ENCODE measurements at places on chromosomes 1 and 21.
A peak's percentile ranks its signal among the peaks of the same experiment; 100 is the strongest.

DNA sequence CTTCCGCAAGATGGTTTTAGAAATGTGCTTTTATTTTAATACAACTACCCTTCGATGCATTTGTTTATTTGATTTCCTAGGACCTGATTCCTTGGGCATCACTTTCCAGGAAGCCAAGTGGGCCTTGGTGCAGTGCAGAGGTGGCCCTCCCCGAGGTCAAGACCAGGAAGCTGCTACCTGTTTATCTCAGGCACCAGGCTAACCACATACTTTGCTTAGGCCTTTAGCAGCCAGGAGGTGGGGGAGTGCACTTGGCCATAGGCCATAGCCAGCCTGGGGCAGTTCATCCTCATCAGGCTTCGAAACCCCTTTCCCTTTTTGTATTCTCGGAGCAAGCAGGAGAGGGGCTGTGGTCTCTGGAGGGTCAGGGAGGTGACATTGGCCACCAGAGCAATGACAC is 45.4 kb downstream of the SMYD2 start:
- DNase-seq, result no peak

- no peak for DNase-seq
Observed at GRCh38 chr21:21076491-21076890, 78.3 kb downstream of the NCAM2 start.

GRCh38 chr1:84103197-84103992 is 40.7 kb upstream of the PRKACB start:
- peak; percentile 56 for DNase-seq

DNA sequence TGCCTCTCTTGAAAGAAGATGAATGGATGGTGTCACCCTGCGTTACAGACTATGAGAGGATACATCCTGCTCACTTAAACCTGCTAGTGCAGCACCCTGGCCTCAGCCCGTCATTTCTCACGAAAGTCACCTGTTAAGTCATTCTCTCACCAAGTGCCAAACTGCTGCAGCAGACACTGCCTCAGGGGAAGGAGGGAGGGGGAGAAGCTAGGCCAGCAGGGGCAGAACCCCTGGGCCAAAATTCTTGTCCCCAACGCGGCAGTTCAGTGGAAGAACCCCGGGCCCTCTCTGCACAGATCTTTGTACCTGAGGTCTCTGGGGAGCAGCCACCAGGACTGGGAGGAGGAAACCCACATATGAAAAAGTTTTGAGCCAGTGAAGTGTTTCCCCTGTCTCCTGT is 37.6 kb downstream of the SYT6 start:
- DNase-seq, result no peak

GRCh38 chr1:55255901-55256300 is 40.7 kb upstream of the USP24 start:
- DNase-seq, result no peak

GRCh38 chr1:43592974-43593683 is 56.8 kb upstream of the KDM4A start:
- no peak for DNase-seq

DNA sequence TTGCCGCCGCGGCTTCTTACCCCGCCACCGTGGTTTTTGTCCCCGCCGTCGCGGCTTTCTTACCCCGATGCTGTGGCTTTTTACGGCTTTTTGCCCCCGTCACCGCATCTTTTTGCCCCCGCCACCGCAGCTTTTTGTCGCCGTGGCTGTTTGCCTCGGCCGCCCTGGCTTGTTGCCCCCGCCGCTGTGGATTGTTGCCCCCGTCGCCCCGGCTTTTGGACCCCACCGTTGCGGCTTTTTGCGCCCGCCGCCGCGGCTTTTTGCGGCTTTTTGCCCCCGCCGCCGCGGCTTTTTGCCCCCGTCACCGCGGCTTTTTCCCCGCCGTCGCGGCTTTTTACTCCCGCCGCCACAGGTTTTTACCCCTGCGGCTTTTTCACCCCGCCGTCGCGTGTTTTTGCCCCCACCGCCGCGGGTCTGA is 3934.3 kb downstream of the SRGAP2C start:
- no peak for DNase-seq

DNA sequence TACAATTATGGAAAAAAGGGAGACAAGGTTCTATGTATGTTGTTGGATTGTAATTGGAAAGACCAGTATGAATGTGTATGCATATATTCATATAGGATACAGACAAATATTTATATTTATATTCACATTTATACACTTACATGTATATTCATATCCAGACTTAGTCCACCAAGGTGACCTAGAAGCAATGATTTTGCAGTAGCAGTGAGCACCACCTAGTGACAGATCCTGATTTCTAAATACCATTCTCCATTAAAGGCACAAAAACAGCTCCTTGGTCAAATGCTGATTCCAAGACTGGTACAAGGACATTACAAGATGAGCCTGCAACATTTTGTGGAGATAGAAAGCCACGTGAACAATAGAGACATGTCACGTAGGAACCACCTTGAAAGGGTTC is 153.4 kb downstream of the SDCCAG8 start:
- DNase-seq, result no peak

DNA sequence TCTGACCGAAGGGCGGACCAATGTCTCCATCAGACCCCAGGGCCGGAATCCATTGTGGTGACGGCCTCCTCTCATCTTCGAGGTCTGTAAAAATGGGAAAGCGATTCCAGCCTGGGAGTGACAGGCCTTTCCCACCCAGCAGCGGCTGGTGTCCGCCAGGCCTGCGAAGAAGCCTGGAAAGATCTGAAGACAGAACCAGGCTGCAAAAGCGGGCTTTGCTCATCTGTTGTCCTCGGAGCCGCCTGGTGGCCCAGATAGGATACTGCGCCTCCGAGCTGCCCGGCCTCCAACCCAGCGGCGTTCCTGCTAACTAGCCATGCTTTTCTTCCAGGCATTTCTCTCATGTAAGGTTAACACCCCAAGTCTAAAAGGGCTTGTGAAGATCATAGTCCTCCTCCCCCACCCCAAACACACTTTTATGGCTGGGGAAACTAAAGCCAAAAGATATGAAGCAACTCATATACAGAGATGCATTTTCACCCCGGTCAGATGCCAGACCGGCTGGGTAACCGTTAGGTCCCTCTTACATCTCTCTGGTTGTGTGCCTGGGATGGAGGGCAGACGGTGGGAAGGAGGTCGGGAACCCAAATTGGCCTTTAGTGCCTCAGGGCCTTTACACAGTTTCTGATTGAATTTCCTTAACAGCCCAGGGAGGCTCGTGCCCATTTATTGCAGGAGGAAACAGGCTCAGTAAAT is 1.9 kb upstream of the DHRS3 start:
- DNase-seq, result peak; percentile 73

DNA sequence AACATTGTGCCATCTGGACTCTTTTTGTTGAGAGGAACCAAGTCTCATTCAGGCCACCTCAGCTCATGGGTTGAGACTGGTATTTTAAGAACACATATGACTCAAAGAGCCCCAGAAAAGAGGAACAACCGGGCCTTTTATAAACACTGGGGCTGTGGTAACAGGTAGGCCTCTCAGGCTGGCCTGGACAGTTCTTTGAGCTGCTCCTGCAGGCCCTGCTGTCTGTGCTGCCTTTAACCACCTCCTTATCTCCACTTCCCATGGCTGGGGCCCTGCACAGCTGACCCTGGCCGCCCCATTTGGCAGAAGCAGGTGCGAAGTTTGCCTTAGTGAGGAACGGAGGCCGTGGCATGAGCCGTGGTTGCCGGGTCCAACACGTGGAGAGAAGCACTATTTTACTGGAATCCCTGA is 163.3 kb downstream of the RHOU start:
- DNase-seq, result no peak

GRCh38 chr21:33840771-33841170 is 74.8 kb downstream of the ATP5PO start:
- DNase-seq, result no peak

GRCh38 chr1:91650764-91651163 is 150.1 kb downstream of the CDC7 start:
- DNase-seq, result no peak

GRCh38 chr1:94379615-94380014 is 38.6 kb upstream of the ABCD3 start:
- DNase-seq, result no peak

GRCh38 chr1:59926381-59927123 is at the start of gene CYP2J2:
CYP2J2 (minus strand) TSS chr1:59926773; CDS start chr1:59926746, 27 bp downstream.
- peak; percentile 53 for DNase-seq

DNA sequence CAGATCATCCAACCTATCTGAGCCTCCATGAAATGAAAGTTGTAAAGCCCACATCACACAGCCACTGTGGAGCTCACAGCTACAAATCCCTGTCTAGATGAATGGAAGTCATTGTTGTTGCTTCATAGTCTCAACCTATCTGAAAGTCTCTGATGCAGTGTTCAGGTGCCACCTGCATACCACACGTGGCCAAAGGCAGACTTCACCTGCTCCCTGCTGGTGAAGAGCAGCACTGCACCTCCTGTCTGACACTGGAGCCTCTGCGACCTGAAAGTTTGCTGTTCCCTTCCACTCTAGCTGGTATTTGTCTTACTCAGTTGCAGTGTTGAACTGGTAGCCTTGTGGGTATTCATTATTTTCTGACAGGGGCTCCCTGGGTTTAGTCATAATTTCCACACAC is 18.4 kb downstream of the LORICRIN start:
- no peak for DNase-seq

GRCh38 chr1:186682736-186683135 is 2.5 kb upstream of the PTGS2 start:
- DNase-seq, result no peak

- DNase-seq, result no peak
Observed at GRCh38 chr1:221878134-221878533, 136.2 kb upstream of the DUSP10 start.

DNA sequence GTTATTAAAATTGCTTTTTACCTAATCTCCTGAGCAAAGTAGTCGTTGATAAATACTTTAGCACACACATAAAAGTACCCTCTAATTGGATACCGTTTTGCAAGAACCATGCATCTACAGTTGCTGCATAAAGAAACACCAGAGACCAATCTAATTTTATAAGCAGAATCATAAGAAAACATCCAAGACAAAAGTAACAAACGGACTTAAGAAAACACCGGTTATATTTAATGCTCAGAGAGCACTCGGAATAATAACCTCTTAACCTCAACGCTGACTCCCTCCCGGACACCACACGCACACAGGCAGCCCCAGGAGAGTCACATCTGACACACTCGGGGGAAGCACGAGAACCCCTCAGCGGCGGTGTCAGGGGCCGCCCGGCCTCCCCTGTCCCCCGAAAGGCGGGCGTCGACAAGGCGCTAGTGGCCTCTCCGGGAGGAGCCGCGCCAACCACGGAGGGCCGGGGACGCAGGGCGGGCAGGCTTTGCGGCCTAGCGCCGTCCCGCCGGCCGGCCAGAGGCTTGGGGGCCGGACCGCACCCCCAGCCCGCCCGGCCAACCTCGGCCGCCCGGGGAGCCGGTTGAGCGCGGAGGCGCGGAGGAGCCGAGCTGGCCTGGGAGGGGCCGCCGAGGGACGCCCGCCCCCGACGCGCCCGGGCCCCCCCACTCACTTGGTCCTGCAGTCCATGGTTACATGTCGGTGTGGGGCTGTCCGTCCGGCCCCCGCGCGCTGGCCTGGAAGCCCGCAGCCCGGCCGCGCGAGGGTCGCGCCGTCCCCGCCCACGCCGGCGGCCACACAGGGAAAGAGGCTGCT is 606 bp downstream of the DENND1B start:
- peak; percentile 53 for DNase-seq

DNA sequence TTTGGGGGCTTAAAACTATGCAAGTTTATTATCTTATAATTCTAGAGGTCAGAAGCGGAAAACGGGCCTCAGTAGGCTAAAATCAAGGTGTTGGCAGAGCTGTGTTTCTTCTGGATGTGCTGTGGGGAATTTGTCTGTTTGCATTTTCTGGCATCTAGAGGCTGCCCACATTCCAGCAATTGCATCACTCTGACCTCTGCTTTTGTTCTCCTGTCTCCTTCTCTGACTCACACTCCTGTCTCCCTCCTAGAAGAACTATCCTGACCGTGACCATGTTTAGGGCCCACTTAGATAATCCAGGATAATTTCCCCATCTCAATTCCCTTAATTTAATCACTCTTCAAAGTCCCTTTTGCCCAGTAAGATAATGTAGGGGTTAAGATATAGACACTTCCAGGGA is 127.4 kb upstream of the DEPDC1 start:
- no peak for DNase-seq

GRCh38 chr1:25090707-25091422 is 141.4 kb downstream of the SYF2 start:
- DNase-seq, result no peak

DNA sequence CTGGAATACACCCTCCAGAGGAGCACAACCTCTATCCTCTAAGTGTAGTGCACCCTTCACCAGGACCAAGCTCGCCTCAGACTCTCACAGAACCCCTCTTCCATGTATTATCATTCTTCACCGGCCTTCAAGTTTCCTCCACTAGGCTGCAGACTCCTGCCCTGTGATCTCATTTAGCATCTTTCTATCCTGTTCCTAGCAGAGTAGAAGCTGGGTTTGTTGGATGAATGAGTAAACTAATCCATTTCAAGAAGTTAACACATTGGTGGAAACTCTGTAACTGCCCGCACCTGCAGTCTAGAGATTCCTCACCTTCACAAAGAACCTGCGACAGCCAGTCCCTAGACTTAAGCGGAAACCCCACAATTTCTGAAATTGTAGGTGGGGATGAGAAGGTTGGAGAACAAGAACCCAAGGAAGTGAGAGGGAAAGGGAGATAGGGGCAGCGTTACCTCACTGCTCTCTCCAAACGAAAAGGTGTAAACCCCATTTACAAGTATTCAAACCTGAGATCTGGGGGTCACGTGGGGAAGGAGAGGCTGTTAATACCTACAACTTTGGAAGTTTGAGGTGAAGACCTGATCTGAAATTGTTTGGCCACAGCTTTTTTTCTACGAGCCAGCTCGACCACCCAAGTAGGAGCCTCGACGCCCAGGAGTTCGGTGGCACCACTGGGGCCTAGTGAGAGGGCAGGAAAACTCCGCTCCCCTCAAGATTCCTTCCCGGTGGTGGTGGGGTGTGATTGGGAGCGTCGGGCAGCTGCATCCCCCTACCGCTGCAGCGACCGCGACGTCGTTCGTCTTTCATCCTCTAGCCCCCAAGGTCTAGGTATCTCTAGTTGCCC is 1.2 kb downstream of the PTPN14 start:
- DNase-seq, result no peak

GRCh38 chr1:1199961-1200875 is 6.2 kb downstream of the TNFRSF18 start:
- DNase-seq, result peak; percentile 8

DNA sequence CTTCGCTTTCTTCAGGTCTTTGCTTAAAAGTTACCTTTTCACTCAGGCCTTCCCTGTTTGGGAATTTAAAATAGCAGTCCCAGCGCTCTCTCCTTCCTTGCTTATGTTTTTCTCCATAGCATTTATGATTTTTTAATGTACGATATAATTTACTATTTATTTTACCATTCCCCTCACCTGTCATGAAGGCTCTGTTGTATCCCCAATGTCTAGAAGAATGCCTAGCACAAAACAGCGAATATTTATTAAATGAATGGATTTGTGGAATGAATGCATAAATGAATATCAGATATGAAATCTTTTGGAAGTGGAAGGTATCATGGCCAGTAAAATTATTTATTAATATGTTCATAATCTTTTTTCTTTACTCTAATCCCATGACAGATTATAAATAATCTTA is 402 bp upstream of the OSBPL9 start:
- DNase-seq, result no peak
